ENCODE measurements at places on chromosomes 5 and 9. TPM values are rescaled to one million over a fixed set of nuclear protein-coding genes. Genes with fewer than 3 reads are reported as not detected.

Gene IRX2
- 1.6 TPM for total RNA-seq

Gene ZNF879
- 5.7 TPM for total RNA-seq

Gene ACOT12
- total RNA-seq = not detected

Gene ACTBL2
- total RNA-seq = not detected

Gene SHROOM1
- total RNA-seq = 2.9 TPM

Gene OBP2B
- not detected for total RNA-seq

Gene PLPP6
- 5.5 TPM for total RNA-seq

Gene CNTNAP3B
- total RNA-seq = 14.0 TPM

Gene C5orf46
- total RNA-seq = 4.2 TPM

Gene GKAP1
- 14.9 TPM for total RNA-seq

Gene ZFP2
- total RNA-seq = 2.9 TPM

Gene PCDHB15
- total RNA-seq = 9.9 TPM

Gene MCIDAS
- total RNA-seq = not detected

Gene PPP3R2
- not detected for total RNA-seq

Gene CNOT8
- total RNA-seq = 67.3 TPM

Gene SOX30
- total RNA-seq = 0.10 TPM

Gene GABRP
- 7.2 TPM for total RNA-seq

Gene CMBL
- total RNA-seq = 42.9 TPM

Gene PCDHA4
- total RNA-seq = 1.4 TPM

Gene C8G
- total RNA-seq = 1.4 TPM

Gene SPAAR
- total RNA-seq = 1.8 TPM

Gene IFNK
- not detected for total RNA-seq

Gene PRDM9
- not detected for total RNA-seq

Gene PSIP1
- total RNA-seq = 56.1 TPM

Gene FIBCD1
- not detected for total RNA-seq

Gene CIZ1
- 30.1 TPM for total RNA-seq

Gene GLRA1
- total RNA-seq = not detected

Gene CNTFR
- 6.2 TPM for total RNA-seq

Gene TXNDC8
- not detected for total RNA-seq

Gene PRRX2
- 6.9 TPM for total RNA-seq

Gene PHF24
- 0.31 TPM for total RNA-seq

Gene BARHL1
- total RNA-seq = not detected

Gene OR1B1
- not detected for total RNA-seq

Gene MVB12B
- 26.5 TPM for total RNA-seq

Gene FAM200C
- 17.0 TPM for total RNA-seq

Gene BAAT
- 0.41 TPM for total RNA-seq

Gene FAM221B
- not detected for total RNA-seq

Gene RASEF
- total RNA-seq = 5.5 TPM

Gene PDCD1LG2
- 1.6 TPM for total RNA-seq

Gene ZNF354C
- total RNA-seq = 16.3 TPM

Gene OR1K1
- total RNA-seq = not detected

Gene AQP7
- 8.4 TPM for total RNA-seq

Gene PCDHGA12
- total RNA-seq = 5.1 TPM

Gene SUSD3
- 3.7 TPM for total RNA-seq

Gene GARIN3
- total RNA-seq = not detected

Gene SPATA31D4
- total RNA-seq = not detected

Gene IL5
- total RNA-seq = not detected

Data from tongue (tissue), 3 donors.